ENCODE measurements at places on chromosomes 12 and 14. TPM values are rescaled to one million over a fixed set of nuclear protein-coding genes. Genes with fewer than 3 reads are reported as not detected.
A peak's percentile ranks its signal among the peaks of the same experiment; 100 is the strongest.

DNA sequence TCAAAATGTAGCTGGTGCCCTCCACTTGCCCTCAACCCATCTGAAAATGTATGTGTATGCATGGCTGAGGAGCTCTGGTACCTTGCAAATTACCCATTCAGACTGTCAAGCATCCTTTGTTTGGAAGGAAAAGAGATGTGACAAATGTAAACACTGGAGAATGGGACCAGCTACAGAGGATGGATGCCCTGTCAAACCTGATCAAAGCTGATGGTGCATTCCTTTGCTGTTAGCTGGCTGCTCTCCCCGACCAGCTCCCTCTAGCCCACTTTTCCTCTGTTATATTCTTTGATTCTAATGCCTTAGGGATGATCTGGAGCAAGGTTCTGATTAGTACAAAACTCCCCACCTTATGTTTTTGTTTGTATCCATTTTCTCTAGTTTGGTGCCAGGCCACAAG lies 310.3 kb downstream of the C12orf75 start:
- H3K27ac ChIP-seq, result no peak overlapping the region
- H3K4me3 ChIP-seq, result no peak overlapping the region
- H3K27me3 ChIP-seq, result no peaks in the 10 kb centered on the region
- no peaks in the 10 kb centered on the region for H3K36me3 ChIP-seq

- H3K27ac ChIP-seq, result no peak overlapping the region
- H3K4me3 ChIP-seq, result no peak overlapping the region
- H3K36me3 ChIP-seq, result no peaks in the 10 kb centered on the region
Measured at GRCh38 chr12:12538535-12538934, 24.1 kb downstream of the DUSP16 start.

Gene CCDC38
- not detected for total RNA-seq

- peak overlapping the region; percentile 57 for H3K27ac ChIP-seq
- peak overlapping the region; percentile 91 for H3K4me3 ChIP-seq
- peaks cover 5% of the 10 kb centered on the region for H3K4me1 ChIP-seq
- H3K27me3 ChIP-seq, result peaks cover 11% of the 10 kb centered on the region
- DNase-seq, result no peak
Measured at GRCh38 chr14:94173471-94173884, 644 bp upstream of the PPP4R4 start.

- H3K27ac ChIP-seq, result no peak overlapping the region
- DNase-seq, result no peak
- H3K36me3 ChIP-seq, result no peaks in the 10 kb centered on the region
- no peaks in the 10 kb centered on the region for H3K4me1 ChIP-seq
- no peaks in the 10 kb centered on the region for H3K27me3 ChIP-seq
Measured at GRCh38 chr12:70796989-70797388, 123.5 kb downstream of the PTPRR start.

Gene MRPL42
- 34.6 TPM for total RNA-seq

DNA sequence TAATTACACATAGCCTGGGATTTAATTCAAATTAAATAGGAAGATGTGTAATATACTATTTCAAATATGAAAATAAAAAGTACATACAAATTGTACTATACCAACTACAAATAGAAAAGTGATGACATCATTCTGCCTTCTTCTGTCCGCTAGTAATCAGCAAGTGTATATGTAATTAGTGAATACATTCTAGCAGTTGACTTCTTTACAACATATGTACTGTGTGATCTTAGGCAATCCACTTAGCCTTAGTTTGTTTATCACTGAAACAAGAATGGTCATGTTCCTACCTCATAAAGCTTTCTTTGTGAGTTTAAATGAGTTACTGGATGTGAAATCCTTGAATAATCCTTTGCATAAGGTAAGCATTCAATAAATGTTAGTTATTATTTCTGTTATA lies 7.8 kb upstream of the LUM start:
- no peak overlapping the region for H3K4me3 ChIP-seq
- no peaks in the 10 kb centered on the region for H3K27me3 ChIP-seq
- DNase-seq, result no peak
- H3K4me1 ChIP-seq, result no peaks in the 10 kb centered on the region
- H3K36me3 ChIP-seq, result no peaks in the 10 kb centered on the region

Gene OLR1
- not detected for total RNA-seq

DNA sequence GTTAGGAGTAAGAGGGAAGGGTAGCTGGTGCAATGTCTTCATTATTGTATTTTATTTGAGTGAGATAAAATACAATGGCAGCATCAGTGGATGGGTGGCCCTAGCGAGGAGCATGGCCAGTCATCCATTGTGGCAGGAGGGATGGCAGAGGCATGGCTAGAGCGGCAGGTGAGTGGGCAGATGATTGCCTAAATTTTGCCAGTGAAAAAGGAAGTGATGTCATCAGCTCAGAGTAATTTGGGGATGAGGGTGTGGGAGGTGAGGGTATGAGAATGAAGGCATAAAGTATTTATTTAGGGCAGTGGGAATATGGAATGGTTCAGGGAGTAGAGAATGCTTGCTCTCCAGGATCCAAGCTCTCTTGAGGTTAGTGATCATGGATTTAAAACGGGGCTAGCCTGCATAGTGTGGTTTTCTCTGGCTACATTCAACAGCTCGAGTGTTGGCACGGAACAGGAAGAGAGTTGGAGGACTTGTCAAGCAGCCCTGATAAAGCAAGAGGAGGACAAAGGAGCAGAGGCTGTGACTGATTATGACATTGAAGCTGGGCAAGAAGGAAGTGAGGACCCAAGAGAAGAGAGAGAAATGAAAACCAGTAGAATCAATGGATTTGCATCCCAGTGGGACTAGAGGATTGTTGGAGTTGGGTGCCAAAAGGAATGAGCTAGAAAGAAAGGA lies 18.7 kb upstream of the SERPINA6 start:
- H3K27ac ChIP-seq, result no peak overlapping the region
- H3K4me1 ChIP-seq, result no peaks in the 10 kb centered on the region
- H3K27me3 ChIP-seq, result no peaks in the 10 kb centered on the region
- DNase-seq, result no peak
- no peak overlapping the region for H3K4me3 ChIP-seq

Gene PRB2
- not detected for total RNA-seq

GRCh38 chr12:6959805-6960592 lies 8.8 kb downstream of the PTPN6 start:
- peaks cover 9% of the 10 kb centered on the region for H3K27me3 ChIP-seq
- DNase-seq, result no peak
- H3K4me3 ChIP-seq, result no peak overlapping the region
- H3K36me3 ChIP-seq, result peaks cover 6% of the 10 kb centered on the region
- H3K4me1 ChIP-seq, result peaks cover 30% of the 10 kb centered on the region
- no peak overlapping the region for H3K27ac ChIP-seq

GRCh38 chr14:102867826-102868580 lies 54.5 kb upstream of the AMN start:
- no peaks in the 10 kb centered on the region for H3K36me3 ChIP-seq
- H3K4me1 ChIP-seq, result no peaks in the 10 kb centered on the region
- peaks cover 5% of the 10 kb centered on the region for H3K27me3 ChIP-seq
- DNase-seq, result no peak
- no peak overlapping the region for H3K4me3 ChIP-seq

DNA sequence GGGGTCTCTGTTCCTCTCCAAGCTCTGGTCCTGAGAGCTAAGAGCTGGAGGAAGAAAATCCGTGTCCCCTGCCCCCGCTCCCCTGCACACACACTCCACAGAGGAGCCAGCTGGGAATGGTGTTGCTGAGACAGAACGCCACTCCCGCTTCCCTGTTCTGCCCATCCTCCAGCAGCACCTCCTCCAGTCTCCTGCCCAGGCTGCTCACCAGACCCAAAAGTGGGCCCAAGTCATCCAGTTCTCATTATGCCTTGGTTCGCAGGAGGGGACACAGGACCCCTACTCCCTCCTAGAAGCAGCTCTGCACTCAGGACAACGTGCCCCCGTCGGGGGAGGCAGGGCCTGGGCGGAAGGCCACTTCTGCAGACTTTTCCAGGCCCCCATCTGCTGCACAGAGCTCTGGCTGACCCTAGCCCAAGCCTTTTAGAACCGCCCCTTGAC lies 830 bp upstream of the TRMT61A start:
- H3K27me3 ChIP-seq, result peaks cover 19% of the 10 kb centered on the region
- peak overlapping the region; percentile 42 for H3K27ac ChIP-seq
- no peak for DNase-seq
- H3K4me1 ChIP-seq, result peaks cover 12% of the 10 kb centered on the region
- H3K4me3 ChIP-seq, result peak overlapping the region; percentile 91
- H3K36me3 ChIP-seq, result peaks cover 5% of the 10 kb centered on the region

DNA sequence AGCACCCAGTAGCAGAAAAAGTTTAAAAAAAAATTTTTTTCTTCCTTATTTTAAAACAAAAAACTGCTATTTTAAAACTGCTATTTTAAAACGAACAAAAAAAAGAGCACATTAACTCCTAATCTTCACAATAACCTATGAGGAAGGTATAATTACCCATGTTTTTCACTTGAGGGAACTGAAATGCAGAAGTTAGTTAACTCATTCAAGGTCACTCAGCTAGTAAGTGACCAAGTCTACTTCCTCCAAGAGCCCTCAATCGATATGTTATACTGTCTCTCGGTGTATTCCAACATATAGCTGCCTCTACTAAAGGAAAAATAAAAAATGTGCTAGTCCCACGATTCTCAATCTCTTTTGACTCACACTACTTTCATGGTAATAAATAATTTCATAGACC lies 7.8 kb downstream of the RPAP3 start:
- no peaks in the 10 kb centered on the region for H3K27me3 ChIP-seq
- H3K36me3 ChIP-seq, result peaks cover 6% of the 10 kb centered on the region
- no peak for DNase-seq
- H3K27ac ChIP-seq, result no peak overlapping the region
- no peak overlapping the region for H3K4me3 ChIP-seq

Gene HPD
- total RNA-seq, result not detected

GRCh38 chr12:25422241-25422640 lies 130.8 kb downstream of the LMNTD1 start:
- H3K27me3 ChIP-seq, result no peaks in the 10 kb centered on the region
- H3K4me1 ChIP-seq, result peaks cover 3% of the 10 kb centered on the region
- DNase-seq, result no peak
- H3K27ac ChIP-seq, result no peak overlapping the region

DNA sequence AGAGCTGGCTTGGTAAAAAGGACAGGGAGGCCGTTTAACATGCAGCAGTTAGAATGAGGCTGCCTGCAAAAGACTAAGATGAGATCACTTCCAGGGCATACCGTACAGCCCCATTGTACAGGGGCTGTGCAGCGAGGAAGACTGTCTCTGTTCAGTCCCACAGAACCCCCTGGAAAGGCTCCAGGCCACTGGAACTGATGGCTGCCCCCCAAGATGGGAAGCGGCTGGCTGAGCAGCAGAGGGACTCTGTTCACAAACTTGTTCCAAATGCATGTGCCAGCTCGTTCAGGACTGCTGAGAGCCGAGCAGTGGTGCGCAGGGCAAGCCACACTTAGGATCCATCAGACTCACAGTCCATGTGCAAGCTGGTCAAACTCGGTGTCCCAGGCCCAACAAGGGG lies 82.9 kb downstream of the CHGA start:
- H3K27me3 ChIP-seq, result peaks cover 6% of the 10 kb centered on the region
- H3K4me3 ChIP-seq, result no peak overlapping the region
- DNase-seq, result no peak
- peaks cover 12% of the 10 kb centered on the region for H3K4me1 ChIP-seq
- no peaks in the 10 kb centered on the region for H3K36me3 ChIP-seq

Gene DUSP16
- total RNA-seq, result 12.9 TPM

DNA sequence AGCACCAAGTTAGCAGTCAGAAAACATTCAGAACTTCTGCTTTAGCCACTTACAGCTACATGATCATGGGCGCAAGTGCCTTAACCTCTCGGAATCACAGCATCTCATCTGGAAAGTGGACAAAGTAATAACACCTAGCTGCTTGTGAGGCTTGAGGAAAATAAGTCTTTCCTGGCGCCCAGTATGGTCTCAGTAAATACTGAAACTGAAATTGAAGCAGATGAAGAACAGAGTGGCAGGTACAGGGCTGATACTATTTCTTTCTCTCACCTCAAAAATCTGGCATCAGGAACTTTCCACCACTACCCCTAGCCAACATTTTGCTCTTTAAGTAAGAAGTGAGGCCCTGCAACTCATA lies 129.7 kb upstream of the FUT8 start:
- H3K27ac ChIP-seq, result peak overlapping the region; percentile 92
- DNase-seq, result no peak
- H3K36me3 ChIP-seq, result no peaks in the 10 kb centered on the region

Gene PTHLH
- 4.7 TPM for total RNA-seq
